Central memory CD8-positive, alpha-beta T cell (primary cell): ENCODE measurements at places on chromosomes 13 and 19.

DNA sequence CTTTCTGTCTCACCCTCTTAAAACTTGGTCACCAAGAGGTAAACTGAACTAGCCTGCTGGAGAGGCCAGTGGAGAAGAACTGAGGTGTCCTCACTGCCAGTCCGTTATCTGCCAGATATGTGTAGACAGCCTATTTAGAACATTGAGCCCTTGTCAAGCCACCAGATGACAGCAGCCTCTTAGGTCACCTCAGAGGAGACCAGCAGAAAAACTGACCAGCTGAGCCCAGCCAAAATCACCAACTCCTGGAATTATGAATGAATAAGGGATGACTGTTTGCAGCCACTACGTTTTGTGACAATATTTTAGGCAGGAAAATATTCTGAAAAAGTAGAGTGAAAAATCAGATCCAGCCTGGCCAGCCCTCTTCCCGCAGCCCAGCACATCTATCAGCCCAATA is 513.9 kb downstream of the DCT start:
- no peak for DNase-seq

GRCh38 chr13:64311112-64311511 is 2895.5 kb upstream of the PCDH20 start:
- no peak for DNase-seq

DNA sequence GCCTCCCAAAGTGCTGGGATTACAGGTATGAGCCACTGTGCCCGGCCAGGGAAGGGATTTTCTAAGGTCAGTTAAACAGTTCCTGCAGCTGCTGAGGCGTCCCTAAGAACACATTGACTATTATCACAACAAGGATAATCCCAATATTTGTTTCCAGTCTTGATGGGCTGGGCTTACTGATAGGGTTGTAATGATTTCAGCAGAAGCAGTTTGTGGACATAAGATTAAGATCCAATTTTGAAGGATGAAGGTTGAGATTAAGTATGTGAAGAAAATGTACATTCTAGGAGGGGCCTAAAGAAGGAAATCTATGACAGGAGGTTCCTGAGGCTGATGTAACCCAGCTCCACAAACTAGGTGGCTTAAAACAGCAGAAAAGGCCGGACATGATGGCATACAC is 10.7 kb upstream of the CCDC124 start:
- DNase-seq = no peak

DNA sequence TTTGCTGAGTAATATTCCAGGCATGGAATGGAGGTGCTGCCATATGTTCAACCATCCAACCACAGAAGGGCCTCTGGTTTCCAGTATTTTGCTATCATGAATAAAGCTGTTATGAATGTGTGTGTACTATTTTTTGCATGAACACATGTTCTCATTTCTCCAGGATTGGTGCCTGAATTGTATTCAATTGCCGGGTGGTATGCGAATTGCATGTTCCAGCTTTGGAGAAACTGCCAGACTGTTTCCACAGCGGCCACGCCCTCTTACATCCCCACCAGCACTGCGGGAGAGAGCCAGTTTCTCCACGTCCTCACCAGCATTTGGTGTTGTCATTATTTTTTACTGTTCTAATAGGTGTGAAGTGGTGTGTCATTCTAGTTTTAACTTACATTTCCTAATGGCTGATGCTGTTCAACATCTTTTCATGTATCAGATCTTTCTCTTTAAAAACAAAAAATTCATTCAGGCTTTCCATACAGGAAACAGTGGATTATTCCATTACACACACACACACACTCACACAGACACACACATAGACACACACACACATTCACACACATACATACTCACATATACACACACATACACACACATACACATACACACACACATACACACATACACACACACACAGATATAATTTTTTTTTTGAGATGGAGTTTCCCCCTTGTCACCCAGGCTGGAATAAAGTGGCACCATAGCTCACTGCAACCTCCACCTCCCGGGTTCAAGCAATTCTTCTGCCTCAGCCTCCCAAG is 154.1 kb downstream of the PTPRS start:
- DNase-seq = no peak

- DNase-seq = no peak
Measured at GRCh38 chr13:99871249-99871898, 100.2 kb downstream of the ZIC5 start.

GRCh38 chr13:29746148-29746677 is 104.2 kb downstream of the UBL3 start:
- no peak for DNase-seq

DNA sequence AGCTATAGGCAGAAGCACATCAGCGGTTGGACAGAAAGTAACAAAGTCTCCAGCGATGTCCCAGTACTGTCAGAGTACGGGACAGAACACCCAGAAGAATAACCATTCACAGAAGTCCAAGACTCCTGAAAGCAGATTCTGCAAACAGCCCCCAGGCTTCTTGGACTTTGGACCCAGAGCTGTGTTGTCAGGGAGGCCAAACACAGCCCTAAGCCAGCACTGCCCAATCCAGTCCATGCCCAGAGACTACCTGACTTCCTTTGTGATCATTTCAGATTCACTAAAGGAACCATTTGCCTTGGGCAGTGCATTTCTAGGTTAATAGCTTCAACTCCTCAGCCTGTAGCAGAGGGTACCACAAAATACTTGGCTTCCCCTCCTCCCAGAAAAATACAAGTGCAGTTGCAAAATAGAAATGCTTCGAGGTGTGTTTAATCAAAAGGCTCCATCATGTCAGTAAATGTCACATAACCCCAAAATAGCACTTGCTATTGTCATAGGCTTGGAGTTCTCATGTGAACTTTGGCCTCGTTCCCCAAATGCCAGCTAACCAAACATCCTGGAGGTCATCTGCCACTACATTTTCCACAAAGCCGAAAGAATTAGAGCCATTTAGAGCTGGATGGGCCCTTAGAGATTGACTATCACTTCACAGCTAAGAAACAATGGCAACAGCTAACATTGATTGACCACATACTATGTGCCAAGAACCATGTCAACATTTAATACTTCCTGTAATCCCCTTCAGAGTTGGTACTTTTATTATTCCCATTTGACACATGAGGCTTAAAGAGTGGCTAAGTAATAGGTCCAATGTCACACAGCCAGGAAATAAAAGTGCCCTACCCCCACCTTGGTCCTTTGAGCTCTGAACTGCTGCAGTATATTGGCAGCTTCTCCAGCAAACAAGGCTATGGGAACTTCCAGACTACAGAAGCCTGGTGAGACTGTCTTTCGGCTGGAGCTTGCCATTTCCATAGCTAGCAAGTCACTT is 329.9 kb downstream of the FOXO1 start:
- DNase-seq = no peak

- no peak for DNase-seq
Measured at GRCh38 chr13:62035981-62036380, 620.3 kb upstream of the PCDH20 start.

DNA sequence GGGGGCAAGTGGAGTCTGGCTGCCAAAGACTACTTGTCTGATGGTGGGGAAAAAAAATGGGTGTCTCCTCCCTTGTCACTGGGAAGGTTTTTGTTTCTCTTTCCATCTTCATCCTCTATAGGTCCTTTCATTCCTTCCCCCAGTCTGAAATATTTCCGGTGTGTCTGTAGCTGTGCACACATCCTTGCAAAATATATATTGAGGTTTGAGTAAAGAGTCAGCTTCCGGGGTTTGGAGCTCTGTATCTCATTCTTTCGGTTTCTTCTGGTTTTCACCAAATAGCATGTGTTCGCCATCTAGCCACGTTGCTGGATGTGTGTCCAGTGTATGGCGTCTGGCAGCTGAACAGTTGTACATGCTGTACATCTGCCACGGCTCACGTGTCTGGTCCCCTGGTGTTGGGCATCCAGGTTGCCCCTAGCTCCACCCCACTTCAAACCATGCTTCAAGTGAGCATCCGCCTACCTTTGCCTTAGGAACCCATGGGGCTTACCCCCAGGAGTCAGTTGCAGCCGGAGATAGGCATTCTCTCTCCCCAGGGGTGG is 142.2 kb downstream of the SIPA1L3 start:
- no peak for DNase-seq

DNA sequence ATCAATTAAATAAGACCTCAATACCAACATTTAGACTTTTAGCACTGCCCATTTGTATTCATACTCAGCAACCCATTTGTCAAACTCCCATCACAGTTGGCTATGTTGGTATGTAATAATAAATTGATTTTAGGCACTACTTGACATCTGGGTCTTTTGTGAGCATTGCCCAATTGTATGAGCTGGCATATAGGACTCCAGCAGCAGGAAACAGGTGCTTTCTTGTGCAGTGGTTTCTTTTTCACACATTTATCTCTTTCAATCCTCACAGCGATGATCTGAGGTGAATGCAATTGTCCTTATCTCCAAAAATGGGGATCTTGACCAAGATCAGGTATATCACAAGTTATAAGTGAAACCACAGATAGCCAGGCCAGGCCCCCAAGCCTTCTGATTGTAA is 96.9 kb upstream of the OXGR1 start:
- DNase-seq = no peak
